ENCODE measurements at places on chromosomes 1 and 21.

- no peak for DNase-seq
Observed at GRCh38 chr1:234855851-234856250, 245.9 kb upstream of the IRF2BP2 start.

DNA sequence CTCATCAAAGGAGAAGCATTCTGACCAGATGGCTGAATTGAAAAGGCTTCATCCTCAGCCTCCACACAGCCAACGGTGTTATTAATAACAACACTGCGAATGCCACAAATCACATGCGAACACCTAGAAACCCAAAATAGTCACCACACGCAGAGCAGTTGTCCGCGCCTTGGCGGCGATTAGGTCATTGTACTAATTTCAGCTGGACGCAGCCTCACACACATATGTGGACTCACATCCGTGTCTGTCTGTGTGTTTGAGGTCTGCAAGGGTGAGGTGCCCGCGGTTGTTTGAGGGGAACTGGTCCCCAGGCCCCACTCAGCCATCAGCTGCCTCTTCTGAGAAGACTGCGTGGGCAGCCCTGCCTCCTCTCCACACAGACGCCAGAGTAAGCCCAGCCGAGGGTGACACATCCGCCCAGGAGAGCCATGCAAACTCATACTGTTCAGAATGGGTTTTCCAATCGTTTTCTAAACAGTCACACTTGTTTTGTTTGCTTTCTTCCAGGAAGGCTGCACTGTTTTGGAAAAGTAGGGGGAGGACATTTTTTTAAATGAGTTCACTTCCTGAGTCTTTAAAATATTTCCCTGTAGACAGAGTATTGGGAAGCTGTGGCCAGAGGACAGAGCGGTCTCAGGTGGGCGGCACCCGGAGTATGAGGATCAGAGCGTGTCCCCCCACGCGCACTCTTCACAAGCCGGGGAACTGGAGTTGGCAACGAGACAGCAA is 53.4 kb downstream of the TOMM20 start:
- DNase-seq, result no peak

DNA sequence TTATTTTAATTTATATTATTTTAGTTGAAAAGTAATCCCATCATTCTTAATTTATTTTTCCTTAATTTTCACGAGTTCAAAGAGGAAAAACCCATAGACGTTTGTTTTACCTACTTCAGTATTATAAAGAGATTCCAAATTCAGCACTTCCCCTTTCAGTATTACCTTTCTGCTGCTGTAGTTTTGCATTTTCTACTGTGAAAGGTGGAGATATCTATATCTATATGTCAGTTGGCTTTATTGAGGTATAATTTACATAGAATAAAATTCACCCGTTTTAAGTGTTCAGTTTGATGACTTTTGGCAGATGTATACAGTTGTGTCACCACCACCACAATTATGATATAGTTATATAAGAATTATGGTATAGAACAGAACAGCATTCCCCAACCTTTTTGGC is 33.0 kb downstream of the MAST2 start:
- DNase-seq, result peak; percentile 69

DNA sequence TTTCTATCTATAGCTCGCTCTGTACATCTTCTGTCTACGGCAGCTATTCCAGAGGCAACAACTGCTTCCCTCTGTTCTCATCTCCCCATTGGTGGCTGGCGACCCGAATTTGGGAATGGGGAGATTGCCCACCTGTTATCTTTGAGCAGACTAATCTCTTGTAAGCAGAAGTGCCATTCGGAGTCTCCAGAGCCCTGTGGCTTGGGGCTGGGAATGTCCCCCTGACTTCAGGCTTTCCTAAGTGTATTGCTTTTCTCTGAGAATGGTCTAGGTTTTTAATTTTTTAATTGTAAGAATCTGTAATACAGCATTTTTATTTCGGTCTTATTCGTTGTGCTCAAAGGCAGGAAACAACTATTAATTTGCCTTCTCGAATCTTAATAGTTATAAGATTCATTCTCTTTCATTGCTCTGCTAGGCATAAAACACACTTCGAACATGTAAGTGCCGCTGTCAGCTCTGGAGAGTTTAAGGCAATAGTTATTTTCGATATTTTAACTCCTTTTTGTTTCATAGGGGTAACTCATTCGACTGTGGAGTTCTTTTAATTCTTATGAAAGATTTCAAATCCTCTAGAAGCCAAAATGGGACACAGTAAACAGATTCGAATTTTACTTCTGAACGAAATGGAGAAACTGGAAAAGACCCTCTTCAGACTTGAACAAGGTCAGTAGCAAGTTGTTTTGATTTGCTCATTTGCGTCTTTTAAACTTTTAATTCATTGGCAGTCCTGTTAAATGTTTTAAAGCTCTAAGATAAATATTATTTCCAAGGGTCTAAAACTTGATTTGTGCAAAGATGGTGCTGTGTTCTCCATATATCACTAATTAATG is 514 bp downstream of the AGL start:
- peak; percentile 59 for DNase-seq

DNA sequence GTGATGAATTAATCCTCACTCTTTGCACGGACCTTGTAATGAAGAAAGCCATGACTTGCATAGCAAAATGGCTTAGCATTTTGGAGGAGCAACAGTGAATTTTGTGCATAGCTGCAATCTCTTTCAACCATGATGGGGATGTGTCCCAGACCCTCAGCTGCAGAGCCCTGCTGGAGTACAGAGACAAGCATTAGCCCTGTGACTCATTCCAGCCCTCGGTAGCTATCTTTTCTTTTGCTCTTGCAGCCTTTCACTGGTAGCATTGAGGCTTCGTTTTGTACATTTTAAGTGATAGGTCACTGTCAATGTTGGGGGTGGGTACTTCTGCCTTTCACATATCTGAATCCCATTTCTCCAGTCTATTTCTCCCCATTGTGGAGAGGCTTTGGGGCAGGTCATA is 58.4 kb downstream of the SLC35F3 start:
- no peak for DNase-seq

DNA sequence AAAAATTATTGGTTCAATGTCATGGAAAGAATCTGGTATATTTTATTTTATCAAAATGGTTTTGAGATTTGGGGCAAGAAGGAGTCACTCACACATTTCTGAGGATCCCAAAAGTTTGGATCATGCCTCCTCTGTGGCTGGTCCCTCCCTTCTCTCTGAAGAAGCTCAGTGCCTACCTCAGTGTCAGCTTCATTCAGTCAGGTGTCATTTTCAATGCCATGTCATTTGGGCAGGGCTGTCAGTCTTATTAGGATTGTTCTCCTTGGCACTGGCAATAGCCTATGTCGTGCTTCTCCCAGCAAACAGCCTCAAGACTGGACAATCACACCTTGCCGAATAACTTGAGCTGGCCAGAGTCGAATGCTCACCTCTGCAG is 264.5 kb upstream of the CAMK1G start:
- no peak for DNase-seq

DNA sequence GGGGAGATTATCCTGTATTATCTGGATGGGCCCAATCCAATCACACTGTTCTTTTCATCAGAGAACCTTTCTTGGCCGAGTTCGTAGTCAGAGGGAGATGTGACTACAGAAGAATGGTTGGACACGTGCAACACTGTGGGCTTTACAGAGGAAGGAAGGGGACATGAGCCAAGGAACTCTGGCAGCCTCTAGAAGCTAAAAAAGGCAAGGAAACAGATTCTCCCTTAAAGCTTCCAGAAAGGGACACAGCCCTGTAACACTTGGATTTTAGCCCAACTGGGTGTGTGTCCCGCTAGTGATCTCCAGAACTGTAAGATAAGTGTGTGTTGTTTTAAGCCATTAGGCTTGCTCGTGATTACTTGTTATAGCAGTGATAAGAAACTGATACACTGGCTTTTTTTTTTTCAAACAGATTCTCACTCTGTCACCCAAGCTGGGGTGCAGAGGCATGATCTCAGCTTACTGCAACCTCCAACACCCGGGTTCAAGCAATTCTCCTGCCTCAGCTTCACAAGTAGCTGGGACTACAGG is 53.9 kb upstream of the FBXO28 start:
- DNase-seq, result no peak

- DNase-seq, result no peak
Observed at GRCh38 chr1:62356257-62356835, 37.1 kb upstream of the KANK4 start.

- no peak for DNase-seq
Observed at GRCh38 chr1:152115344-152115743, at the start of gene TCHH. TCHH (minus strand) TSS chr1:152115444; CDS start chr1:152114080, 1,364 bp downstream.

DNA sequence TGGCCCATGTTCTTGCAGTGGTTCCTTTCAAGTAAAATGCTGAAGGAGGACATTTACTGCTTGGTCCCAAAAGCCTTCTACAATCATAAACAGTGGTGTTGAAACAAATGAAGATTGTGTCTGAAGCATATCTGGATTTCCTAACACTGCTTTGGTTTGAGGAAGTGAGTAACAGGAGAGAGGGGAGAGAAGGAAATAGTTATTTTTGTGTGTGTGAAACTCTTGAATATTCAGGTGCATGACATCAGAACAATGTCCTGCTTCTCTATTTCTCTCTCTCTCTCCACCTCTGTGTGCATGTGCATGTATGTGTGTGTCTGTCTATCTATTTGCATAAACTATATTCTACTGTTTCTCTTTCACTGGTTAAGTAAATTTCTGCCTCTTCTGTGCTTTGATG is 61.4 kb upstream of the TNFSF18 start:
- peak; percentile 62 for DNase-seq

DNA sequence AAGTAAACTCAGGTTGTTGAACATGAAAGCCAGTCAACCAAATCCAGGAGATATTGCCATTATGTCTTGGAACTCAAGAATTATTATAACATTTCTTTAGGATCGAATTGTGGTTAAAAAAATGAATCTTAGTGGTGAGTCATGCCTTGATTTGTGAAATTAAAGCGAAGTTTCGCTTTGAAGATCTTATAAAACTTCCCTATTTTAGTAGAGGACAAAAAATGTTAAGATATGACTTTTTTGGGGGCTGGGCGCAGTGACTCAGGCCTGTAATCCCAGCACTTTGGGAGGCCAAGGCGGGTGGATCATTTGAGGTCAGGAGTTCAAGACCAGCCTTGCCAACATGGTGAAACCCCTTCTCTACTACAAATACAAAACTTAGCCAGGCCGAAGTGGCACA is 39.5 kb upstream of the PTBP2 start:
- DNase-seq, result no peak

GRCh38 chr1:15947382-15948090 is 28.4 kb downstream of the ZBTB17 start:
- DNase-seq, result no peak

- no peak for DNase-seq
Observed at GRCh38 chr1:19476450-19477190, 8.7 kb downstream of the CAPZB start.

- DNase-seq, result no peak
Observed at GRCh38 chr1:156508205-156508954, 7.8 kb upstream of the MEF2D start.

- DNase-seq, result no peak
Observed at GRCh38 chr1:230567221-230567575, 75.1 kb upstream of the COG2 start.

DNA sequence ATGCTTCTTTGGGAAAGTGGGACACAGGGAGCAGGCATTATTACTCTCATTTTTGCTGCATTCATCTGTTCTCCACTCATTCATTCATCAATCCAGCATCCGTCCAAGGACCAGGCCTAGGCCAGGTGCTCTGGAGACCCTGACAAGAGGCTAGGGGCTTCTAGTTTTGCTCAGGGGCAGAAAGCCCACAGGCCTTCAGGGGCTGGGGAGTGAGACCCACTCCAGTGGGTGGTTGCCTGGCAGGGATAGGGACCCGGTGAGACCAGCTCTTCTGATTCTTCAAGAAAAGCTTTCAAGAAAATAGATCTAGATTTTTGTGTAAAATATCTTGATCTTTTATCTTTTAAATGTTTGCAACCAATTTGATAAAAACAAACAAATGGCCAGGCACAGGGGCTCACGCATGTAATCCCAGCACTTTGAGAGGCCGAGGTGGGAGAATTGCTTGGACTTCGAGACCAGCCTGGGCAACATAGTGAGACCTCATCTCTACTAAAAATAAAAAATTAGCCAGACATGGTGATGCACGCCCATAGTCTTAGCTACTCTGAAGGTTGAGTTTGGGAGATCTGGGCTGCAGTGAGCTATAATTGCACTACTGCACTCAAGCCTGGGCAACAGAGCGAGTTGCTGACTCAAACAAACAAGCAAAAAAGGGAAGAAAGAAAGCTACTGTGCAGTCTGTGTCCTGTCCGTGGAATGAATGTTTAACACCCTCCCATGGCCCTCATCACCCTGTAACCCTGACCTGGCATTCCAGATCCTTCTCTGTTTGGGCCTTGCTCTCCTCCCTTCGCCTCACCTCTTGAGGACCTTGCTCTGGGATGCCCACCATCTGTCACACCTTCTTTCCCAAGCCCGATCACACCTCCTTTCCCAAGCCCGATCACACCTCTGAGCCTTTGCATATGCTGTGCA is 17.3 kb upstream of the LRP8 start:
- no peak for DNase-seq

DNA sequence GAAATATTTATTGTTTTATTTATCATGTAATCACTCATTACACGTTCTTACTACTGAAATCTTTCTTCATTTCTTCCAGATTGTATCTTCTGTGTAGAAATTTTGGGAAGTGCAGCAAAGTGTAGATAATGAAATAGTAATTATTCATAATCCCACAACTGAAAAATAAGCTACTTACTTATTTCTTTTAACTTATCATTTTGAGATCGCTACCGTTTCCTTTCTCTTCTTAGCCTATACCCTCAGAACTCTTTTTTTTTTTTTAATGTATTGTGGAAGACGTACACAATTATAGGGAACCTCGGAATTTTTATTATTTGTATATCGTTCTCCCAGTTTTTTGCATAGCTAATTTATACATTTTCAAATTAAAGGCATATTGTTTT is 518 bp upstream of the FH start:
- DNase-seq, result no peak

DNA sequence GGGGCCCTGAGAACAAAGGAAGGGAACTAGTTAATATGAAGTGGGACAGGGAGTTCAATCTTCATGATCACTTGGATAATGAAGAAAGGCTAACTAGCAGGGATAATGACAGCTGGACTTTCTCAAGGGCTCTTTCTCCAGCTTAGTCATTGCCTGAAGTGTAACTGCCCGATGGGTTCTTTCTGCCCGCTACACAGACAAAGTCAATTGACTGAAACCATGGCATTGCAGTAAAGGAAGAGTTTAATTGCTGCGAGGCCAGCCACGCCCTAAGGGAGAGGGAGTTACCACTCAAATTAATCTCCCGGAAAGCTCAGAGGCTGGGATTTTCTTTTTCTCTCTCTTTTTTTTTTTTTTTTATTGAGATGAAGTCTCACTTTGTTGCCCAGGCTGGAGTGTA is 16.6 kb upstream of the SLC2A5 start:
- DNase-seq, result no peak

DNA sequence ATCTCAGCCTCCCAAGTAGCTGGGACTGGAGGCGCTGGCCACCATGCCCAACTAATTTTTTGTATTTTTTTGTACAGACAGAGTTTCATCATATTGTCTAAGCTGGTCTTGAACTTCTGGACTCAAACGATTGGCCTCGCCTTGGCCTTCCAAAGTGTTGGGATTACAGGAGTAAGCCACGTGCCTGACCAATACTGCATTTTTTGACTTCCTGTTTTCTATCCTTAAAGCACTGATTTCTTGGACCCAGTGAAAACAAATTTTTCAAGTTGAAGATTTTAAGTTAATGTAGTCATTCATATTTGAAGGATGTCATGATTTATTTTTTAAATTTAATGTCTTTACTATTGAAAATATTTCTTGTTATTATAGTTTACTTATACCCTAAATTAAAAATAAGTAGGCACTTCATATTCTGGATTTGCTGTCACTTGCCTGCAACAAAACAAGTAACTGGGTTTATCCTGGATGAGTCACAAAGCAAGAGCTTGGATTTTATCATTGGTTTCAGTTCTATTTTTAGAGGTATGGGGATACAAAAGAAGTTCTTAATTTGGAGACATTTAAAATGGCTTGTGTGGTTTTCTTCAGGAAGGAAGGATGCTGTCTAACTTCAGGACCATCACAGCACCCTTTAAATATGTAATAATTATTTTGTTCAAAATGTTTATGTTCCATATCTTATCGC is 2.2 kb upstream of the VPS45 start:
- DNase-seq, result no peak
